NCI-H69 (cell line): ENCODE measurements at places on chromosomes 5 and 9.
A peak's percentile ranks its signal among the peaks of the same experiment; 100 is the strongest.

GRCh38 chr5:143120460-143121134 lies 282.9 kb downstream of the NR3C1 start:
- DNase-seq = peak; percentile 80

- no peak for DNase-seq
Observed at GRCh38 chr5:146560205-146560812, 44.3 kb upstream of the GPR151 start.

GRCh38 chr9:104073770-104074133 lies 20.4 kb upstream of the SMC2 start:
- DNase-seq = no peak

DNA sequence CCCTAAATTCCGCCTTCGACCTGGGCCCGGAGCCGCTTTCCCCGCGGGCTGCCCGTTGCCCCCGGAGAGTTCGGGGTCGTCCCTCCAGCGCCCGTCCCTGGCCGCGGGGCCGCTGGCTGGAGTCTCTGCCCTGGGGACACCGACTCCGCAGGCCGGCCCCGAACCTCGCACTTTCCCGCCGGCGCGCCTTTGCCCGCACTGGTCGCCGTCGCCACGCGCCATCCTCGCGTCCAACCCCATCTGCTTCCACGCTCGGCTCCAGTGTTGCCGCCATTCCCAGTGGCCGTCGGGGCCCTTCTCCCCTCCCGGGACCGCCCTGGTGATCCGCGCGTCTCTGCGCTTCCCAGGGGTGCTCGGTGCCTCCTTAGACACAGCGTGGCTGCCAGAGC lies 11.0 kb downstream of the LHX3 start:
- DNase-seq = no peak

DNA sequence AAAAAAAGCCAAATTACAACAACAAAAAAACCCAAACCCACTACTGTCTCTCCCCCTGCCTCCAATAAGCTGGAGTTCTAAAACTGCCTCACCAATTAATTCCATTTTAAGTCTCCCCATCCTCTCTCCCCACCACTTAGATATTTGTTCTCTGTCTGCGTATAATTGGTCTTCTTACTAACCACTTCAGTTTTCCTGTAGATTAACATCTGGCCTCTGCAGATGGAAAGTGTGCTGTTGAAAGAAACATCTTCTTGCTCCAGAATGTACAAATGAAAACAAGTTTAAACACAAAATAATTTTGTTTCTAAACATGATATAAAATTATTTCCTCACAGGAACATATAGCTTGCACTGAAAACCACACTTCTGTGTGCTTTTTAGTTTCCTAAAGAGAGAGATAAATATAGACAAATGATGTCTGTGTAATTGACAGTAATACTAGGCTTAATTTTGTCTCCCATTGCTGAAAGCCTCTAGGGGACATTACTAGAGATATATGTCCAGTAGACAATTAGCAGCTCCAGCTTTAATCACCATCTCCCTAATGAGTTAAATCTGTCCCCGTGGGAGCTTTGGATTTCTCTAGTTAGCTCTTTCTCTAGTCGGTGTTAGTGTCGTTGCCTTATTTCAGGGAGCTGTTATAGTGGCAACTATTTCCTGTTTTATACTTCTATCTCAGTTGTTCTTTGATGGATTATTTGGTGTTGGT lies 164.0 kb downstream of the ARHGAP26 start:
- DNase-seq = peak; percentile 98

DNA sequence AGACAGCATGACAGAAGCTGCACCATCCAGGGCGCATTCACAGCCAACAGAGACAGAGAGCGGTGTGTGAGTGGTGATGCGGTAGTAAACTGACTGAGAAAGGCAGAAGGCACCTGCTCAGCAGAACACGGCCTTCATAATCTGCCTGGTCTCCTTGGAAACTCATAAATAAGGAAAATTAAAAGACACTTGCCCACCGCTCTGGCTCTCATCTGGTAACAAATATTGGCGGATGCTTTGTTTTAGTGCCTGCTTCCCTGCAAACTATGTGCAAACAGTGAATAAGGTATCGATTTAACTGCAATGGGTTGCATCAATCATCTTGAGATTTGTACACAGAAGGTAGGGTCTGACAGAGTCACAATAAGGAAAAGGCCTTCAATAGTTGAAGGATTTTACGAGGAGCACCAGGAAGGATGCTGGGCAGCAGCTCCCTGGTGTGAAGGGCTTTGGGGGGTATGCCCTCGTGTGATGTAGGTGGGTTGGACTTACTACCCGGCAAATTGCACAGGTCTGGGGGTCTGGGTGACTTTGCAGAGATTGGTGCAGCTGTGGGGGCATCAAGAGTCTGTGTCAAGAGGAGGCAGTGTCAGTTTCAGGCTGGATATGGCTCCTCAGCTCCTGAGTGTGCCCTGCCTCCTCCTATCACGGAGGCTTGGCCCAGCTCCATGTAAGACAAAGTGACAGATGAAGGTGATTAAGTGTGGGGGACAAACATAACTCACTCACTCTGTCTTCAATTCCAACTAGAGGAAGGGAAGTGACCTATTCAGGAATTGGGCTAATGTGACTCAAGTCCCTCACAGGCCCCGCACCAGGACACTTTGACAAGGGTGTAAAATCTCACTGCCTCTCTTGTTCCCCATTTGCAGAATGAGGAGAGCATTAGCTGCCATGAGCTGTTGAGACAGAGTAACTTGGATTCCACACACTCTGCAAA lies 166.7 kb downstream of the ICE1 start:
- peak; percentile 58 for DNase-seq

- DNase-seq = no peak
Observed at GRCh38 chr9:132241483-132241839, 79.6 kb downstream of the NTNG2 start.

- no peak for DNase-seq
Observed at GRCh38 chr5:178244576-178244975, 12.0 kb upstream of the PHYKPL start.

DNA sequence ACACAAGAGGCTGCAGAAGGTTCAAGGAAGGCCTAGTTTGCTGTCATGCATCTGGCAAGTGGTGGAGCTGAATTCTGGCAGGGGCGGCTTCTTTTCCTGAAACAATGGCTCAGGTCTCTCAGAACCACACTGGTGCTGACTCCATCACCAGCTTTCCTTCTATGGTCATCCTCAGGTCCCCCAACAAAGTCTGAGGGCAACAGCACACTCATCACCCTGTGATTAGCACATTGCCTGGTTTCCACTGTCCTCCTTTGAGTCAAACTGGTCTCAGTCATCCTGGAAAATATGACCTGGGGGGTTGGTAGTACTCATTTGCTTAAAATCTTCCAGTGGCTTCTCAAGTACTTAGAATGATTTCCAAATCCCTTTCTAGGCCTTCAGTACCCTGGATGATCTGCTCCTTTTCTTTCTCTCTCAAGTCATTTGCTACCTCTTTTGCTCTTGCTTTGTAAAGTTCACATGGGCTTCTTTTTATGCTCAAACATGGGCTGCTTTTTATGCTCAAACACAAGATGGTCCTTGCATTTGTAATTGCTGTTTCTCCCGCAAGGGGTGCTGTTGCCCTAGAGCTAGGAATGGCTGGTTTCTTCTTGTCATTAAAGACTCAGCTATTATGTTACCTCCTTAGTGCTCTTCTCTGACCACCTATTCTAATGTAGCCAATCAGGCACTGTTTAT lies 144.9 kb downstream of the ALDH1A1 start:
- DNase-seq = peak; percentile 62

DNA sequence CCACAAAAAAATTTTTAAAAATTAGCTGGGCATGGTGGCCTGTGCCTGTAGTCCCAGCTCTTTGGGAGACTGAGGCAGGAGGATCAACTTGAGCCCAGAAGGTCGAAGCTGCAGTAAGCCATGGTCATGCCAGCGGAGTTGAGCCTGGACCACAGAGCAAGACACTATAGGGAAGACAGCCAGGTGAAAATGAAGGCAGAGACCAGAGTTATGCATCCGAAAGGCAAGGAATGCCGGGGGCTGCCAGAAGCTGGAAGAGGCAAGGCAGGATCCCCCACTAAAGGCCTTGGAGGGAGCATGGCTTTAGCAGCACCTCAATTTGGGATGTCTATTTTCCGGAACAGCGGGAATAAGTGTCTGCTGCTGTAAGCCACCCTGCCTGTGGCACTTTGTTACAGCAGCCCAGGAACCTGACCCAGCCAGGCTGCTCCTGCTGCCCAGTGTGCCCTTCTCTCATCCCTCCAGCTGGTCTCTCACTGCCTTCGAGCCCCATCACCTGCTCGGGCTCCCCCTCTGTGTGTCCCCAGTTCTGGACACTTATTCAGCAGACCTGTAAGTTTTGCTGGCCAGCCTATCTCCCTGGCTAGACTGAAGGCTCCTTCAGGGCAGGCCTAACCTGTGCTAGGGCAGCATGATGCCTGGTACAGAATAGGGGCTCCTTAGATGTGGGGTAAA lies 16.8 kb upstream of the JADE2 start:
- DNase-seq = no peak

- DNase-seq = peak; percentile 80
Observed at GRCh38 chr9:38641985-38642864, 21.8 kb upstream of the ANKRD18A start.

- peak; percentile 85 for DNase-seq
Observed at GRCh38 chr5:147290261-147290660, 55.4 kb downstream of the STK32A start.

DNA sequence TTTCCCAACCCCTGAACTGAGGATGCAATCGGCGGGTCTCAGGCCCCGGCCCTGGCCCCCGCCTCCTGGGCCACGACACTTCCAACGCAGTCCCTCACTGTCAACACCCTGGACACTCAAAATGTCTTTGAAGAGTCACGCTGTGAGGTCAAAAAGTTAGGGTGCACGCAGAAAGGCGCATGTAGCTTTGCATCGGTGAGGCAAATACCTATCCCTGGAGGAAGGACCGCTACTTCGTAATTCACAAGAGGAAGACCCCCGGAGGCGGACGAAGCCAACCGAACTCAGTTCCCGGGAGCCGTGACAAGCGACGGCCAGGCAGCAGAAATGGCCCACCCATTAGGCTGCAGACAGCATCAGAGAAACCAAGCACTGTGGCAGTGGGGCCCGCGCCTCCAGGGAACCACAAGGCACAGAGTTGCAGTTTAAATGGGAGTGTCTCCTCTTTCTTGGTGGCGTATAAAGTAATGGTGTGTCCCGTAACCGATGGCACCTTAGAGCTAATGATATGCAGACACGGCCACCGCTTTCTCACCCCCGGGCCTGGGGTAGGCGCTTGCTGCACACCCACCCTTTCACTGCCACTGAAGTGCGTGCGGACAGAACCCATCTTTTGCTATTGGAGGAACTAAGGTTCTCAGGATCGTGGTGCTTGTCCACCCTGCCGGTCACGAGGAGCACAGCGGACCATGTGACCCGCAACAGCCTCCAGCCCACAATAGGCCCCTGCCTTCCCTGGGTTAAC lies 9.0 kb downstream of the ADAMTS2 start:
- DNase-seq = no peak

DNA sequence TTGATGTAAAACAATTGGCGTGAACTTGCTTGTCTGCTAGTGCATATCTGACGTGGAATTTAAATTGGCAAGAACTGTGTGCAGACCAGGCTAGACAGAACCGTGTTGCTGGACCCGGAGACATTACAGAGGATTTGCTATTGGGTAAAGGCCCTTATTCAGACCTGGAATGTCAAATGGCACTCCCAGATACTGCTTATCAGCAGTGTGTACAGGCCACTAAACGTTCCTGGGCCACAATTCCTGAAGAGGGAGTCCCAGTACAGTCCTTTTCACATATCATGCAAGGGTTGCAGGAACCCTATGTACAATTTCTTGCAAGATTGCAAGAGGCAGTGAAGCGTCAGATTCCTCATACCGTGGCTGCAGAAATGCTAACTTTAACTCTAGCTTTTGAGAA lies 13.5 kb upstream of the MCCC2 start:
- DNase-seq = no peak

DNA sequence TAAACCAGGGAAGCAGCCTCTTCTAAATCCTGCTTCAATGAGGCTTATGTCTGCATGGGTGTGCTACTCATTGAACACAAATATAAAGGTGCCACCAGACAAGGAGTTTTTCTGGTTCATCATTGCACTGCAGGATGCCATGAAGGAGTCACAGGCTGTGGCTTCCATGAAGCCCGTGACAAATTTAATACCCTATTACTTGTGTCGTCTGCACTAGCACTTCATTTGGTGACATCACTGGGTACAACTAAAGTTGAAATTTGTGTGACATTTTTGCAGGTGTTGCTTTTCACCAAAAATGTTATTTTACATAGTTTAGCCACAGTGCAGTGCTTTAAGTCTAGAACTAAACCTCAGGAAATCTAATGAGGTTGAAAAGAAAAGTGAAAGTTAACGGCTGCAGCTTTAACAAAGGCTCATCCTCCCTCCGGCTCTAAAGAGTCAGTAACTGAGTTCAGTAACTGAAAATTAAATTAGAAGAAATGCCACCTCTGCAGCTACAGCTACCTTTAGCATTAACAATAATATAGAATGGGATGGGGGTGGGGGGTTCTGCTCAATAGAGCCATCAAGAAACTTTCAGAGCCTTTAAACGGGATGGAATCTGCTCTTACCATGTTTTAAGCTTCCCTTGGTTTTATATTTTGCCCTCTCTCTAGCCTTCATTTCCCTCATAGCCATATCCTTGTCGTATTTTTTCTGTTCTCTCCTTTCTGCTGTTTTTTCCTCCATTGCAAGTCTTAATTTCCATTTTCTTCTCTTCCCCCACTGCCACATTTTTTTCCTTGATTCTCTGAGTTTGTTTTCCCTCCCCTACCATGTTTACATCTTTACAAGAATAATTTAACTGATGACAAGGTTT lies 233.8 kb upstream of the TMEM161B start:
- DNase-seq = peak; percentile 85

DNA sequence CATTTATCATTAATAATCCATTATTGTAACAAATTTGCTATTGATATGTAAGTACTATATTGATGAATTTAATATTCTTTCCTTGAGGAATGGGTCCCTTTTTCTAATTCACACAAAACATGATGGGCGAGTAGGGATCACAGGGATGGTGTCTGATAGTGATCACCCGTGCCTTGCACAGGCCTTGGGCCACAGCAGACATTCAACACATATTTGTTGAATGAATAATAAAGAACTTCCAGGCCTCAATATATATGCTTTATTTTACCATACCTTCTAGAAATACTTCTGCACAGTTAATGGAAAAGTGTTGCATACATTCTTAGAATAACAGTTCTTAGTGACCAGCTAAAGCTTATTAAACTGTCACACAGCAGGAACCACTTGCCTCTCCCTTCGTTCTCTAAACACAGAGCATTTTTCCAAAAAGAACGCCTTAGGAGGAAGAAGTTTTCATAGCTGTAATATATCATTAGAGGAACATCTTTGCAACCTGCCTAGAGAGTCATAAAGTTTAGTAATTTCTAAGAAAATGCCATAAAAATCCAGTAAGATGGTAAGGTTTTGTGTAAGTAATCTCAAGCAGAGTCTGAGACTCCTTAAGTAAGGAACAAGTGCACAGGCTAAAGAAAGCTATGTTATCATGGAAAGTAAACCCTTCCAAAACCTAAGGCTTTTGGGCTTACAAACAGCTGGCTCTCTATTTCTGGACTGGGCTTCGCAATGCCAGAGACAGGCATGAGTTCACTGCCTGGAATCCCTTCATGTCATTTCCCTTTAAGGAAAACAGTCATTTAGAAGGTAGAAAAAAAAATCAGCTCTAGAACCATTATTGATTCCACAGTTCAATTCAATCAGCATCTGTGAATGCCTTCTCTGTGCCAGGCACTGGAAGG lies 17.7 kb downstream of the TTLL11 start:
- no peak for DNase-seq
